Urothelium cell line (cell line): ENCODE measurements at places on chromosomes 13 and 19.
A peak's percentile ranks its signal among the peaks of the same experiment; 100 is the strongest.

GRCh38 chr13:50596776-50597203 lies 246.7 kb downstream of the DLEU7 start:
- DNase-seq, result no peak

- DNase-seq, result no peak
These were observed 32.6 kb downstream of the TFDP1 start for GRCh38 chr13:113616991-113617749.

GRCh38 chr19:14305706-14306105 lies 75.5 kb upstream of the ADGRE5 start:
- no peak for DNase-seq

GRCh38 chr19:45137179-45137761 lies 23.5 kb downstream of the NKPD1 start:
- DNase-seq, result no peak

GRCh38 chr13:110037925-110038573 lies 251.7 kb upstream of the IRS2 start:
- no peak for DNase-seq

DNA sequence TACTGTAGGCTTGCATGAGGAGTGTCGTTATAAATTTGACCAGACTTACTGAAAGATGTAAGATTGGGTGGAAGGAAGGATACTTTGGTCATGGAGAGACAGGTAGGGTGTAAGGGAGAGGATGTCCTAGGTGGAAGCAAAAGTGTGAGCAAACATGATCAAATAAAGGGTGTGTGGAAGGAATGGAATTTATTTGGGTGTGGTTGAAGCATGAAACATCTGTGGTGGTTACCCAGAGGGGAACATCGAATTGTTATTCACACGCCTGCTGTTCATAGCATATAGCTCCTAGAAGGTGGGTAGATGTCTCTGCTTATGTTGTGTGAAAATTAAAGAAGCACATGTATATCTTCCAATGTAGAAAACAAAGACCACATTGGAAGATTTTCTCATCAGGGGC lies 157.7 kb downstream of the ATP8A2 start:
- no peak for DNase-seq

GRCh38 chr19:51181377-51181912 lies 39.3 kb downstream of the SIGLEC7 start:
- no peak for DNase-seq

DNA sequence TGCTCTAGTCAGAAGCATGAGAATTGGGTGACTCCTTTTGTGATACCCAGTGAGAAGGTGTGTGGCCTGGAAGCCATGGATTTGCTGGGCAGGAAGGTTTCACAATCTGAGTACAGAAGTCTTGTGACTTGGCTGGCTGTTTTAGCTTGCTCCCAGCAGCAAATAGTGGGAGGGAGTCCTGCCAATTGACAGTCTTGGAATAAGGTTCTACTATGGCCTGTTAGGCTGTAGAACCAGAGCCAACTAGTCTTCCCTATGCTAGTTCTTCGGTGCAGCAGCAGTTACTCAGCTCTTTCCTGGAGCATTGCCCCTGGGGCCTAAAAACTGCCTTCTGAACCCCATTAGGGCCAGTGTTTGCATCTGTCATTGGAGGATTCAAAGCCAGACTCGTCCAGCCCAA lies 1935.4 kb upstream of the PCDH20 start:
- no peak for DNase-seq

DNA sequence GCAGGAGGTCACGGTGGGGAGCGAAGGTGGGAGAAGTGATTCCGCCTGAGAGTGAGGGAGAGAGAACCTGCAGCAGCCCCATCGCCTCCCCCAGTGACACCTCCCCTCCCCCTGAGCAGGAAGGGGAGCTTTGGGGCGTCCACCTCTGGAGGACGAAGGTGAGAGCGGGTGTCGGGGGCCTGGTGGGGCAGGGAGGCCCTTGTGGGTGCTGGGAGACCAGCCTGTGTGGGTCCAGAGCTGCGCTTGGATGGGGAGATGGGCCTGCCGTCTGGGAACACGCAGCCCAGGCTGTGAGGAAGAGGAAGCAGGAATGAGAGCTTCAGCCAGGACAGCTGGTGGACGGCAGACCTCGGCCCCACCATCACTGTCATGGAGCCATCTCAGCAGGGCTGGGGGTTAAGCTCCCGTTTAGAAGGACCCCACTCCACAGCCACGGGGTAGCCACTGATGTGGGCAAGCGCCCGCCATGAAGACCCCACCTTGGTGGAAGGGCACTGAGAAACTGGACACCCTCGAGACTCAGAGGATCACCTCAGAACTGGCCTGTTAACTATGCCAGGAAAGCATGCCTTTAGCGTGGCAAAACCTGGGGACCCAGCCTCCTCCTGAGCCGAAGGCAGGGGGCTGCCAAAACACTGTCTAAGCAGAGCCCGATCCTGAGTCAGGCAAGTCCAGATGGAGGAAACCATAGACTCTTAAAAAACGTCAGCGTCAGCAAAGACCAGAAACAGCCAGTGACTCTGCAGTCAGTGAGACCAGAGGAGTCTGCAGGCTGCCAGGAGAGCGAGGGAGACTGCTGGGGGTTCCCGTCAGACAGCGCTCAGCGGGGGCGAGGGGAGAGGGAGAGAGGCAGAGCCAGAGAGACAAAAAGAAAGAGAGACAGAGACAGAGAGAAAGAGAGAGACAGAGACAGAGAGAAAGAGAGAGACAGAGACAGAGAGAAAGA lies 6.4 kb upstream of the PROZ start:
- no peak for DNase-seq

GRCh38 chr13:42283574-42283973 lies 11.6 kb downstream of the AKAP11 start:
- DNase-seq, result no peak

GRCh38 chr19:50793558-50794065 lies 3.4 kb downstream of the ACP4 start:
- no peak for DNase-seq

DNA sequence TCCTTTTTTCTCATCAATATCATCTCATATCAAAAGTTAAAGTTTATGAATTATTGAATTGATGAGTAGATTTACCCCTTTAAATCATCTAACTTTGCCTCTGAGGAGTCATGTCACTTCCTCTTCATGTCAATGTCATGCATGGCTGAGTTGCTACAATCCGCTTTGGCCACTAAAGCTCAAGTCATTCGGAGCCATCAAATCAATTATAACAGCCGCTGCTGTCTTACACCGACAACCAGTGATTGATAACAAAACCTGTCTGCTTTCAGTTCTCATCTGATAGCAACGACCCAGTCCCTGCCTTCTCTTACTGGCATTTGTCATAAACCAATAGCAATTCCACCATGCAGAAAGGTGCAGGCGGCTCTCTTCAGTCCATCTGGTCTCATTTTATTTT lies 429.3 kb downstream of the DIAPH3 start:
- DNase-seq, result no peak

- DNase-seq, result no peak
These were observed 22.6 kb downstream of the FAM124A start for GRCh38 chr13:51244637-51245405.

GRCh38 chr13:113839536-113840204 lies 24.2 kb downstream of the GAS6 start:
- no peak for DNase-seq

DNA sequence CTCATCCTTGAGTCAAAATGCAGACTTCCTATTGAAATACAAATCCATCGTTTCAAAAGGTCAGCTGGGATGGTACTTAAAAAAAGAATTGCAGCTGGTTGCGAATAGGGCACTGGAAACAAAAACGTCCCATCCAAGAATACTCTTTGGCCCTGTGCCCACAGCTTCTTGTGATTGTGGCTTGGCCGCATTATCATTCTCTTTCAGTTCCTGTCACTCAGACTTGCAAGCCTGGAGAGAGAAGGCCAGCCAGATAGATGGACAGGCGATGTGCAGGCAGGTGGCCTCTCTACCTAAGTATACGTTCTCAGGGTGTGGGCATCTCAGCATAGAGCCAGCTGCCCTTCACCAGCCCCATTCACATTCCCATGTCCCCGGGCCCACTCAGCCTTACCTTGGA lies 208.5 kb upstream of the ZNF536 start:
- DNase-seq, result no peak

DNA sequence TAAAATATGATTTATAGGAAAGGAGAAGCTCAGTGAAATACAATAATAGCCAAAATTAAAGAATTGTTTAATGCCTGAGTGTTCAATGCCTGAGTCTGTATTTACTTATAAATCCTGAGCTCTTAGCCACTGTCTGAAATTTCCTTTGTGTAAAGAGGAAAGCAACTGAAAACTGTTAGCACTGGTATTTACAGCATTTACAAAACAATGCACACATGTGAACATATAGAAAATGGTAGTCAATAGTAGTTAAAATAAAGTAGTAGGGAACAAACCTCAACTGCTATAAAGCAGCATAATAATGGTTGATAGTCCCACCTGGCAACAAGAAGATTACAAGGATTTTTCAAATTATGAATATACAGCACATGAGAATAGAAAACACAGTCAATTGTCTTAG lies 1137.1 kb upstream of the ATXN8OS start:
- no peak for DNase-seq

GRCh38 chr19:33781996-33782395 lies 14.7 kb upstream of the KCTD15 start:
- DNase-seq, result no peak

DNA sequence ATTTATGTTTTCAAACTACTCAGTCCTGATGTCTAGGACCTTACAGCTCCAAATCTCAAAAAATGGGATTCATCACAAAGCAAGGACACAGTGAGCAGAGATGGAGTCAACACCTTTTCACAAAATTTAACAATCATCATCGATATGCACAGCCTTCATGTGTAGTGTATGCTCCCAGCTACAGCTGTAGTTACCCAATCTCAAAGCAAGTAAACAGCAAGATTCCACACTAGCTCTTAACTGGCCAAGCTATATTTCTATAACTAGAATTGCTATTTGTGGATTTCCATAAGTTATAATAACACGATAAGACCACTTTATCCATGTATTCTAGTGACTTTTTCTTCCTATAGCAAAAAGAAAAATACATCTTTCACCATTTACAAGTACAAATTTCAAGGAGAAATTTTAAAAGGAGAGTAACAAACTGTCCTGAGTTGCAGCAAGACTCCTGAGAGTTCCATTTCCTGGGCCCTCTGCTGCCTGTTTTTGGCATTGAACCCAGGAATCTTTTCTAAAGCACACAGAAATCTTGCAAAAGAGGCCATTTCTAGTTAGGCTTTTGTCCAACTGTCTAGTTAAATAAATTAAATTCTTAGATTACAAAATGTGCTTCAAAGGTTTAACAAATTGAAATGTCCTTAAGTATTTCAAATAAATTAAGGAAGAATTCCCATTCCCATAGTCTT lies 460.6 kb downstream of the FGF14 start:
- no peak for DNase-seq

DNA sequence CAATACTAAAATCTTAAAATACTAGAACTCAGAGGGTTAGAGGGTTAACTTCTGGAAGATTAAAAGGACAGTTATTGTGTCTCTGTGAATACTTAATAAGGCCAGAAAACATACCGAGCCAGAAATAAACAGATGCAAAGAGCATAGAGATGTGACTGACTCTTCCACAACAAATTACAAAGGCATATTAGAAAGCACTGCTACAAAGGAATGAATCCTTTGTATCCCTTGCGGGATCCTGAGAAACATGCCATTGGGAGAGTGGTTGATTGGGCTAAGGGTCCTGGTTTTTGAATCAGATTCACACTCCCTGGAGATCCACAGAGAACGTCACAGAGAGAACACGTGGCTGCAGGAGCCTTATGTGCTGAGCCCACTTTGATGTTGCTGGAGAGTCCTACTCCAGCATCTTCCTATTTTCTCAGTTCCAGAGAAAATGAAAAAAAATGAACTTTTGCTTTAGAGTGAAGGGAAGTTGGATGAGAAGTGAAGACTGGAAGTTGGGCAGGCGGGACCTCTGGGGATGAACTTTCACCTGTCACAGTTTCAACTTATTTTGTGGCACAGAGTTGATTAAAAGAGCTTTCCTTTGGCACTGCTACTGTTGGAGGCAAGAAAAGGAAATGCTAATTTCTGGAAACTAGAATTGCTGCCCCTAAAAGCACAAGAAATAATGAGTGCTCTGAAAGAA lies 309.9 kb downstream of the DCT start:
- no peak for DNase-seq

DNA sequence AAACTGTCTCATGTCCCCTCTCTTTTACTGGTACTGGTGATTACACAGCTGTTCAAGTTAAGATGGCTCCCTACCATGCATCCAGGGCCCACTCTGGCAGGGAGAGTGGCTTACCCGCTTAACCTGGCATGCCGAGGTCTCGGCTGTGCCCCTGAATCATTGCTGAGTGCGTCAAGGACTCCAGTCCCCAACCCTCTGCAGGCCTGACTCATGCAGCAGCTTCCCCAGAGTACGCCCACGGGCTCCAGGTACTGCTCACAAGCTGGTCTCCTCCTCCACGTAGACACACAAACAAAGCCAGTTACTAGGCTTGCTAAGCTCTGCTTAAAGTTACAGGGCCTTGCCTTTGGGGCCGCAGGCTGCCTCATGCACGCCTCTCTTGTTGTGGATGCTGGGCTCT lies 447.4 kb downstream of the COG6 start:
- peak; percentile 73 for DNase-seq

GRCh38 chr13:32734511-32734910 lies 148.3 kb downstream of the PDS5B start:
- peak; percentile 2 for DNase-seq

GRCh38 chr19:4013886-4014540 lies 6.5 kb downstream of the PIAS4 start:
- no peak for DNase-seq

- no peak for DNase-seq
These were observed 24.4 kb upstream of the DOCK9 start for GRCh38 chr13:99002172-99002710.

DNA sequence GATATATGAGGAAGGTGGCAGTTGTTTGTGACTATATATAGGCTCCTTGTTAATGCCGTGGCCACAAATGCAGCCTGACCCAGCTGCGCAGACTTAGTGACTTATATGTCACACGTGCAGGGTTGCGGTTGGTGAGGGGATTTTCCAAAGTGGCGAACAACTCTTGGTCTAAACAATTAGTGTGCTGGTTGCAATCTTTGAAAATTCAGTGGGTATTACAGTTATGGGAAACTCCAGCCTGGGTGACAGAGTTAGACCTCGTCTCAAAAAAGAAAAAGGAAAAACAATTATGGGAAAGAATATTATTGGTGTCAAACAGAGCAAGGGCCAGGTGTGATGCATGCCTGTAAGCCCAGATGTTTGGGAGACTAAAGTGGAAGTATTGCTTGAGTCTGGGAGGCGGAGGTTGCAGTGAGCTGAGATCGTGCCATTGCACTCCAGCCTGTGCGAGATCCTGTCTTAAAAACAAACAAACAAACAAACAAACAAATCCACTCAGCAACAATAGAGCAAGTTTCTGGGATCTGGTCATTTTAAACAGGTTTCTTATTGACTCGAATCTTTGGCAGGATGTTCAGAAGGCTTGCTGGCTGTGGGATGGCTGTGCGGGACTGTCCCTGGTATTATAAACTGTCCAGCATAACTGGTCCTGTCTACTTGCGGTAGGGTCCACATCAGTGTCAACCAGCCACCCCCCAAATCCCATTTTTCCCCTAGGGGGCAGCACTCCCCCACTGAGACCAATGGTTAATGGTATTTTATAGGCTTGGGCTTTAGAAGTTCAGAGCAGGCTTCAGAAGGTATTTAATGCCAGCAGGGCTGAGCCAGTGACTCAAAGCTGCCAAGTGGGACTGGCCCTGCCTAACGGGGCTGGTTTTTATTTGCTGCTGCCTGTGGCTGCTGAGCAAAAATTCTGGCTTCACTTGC lies 15.4 kb downstream of the RELB start:
- peak; percentile 63 for DNase-seq
